ENCODE measurements at places on chromosomes 2 and 18.
A peak's percentile ranks its signal among the peaks of the same experiment; 100 is the strongest.

- DNase-seq, result no peak
Measured at GRCh38 chr2:150159300-150159699, 328.2 kb downstream of the RND3 start.

- no peak for DNase-seq
Measured at GRCh38 chr18:27931535-27931934, 245.4 kb downstream of the CDH2 start.

GRCh38 chr2:207166039-207166348 is 246 bp upstream of the KLF7 start:
- peak; percentile 98 for DNase-seq

DNA sequence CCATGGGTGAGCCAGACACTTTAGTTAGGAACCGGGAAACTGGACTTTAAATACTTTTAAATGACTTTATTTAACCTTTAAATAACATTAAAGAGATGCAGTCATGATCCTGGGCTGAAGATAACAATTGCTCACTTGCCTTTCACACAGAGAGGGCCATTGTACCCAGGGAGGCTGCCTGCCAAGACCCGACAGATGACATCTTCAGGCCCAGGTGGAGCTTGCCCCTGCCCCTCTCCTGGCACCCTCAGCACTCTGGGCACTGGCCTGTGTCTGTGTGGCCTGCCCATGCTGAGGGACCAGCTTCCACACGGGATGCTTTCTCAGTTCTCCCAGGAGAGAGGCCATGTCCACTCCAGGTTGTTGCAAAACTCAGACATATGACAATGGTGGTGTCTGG is 216.4 kb upstream of the MYT1L start:
- DNase-seq, result no peak

GRCh38 chr2:173050684-173051083 is 25.0 kb upstream of the MAP3K20 start:
- DNase-seq, result no peak

DNA sequence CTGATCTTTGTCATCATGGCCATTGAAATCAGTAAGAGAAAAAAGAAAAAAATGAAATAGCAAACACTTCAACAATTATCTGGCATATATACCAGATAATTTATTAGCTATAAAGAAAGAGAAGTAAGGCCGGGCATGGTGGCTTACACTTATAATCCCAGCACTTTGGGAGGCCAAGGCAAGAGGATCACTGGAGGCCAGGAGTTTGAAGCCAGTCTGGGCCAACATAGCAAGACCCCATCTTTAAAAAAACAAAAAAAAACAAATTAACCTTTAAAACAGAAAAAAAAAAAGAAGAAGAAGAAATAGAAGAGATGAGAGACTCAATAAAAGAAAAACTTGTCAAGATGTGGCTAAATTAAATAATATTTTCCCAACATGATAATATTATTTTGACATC is 61.6 kb upstream of the TGIF1 start:
- DNase-seq, result no peak

GRCh38 chr18:49006641-49007454 is 56.1 kb upstream of the SMAD7 start:
- no peak for DNase-seq

GRCh38 chr2:237497009-237497837 is 10.2 kb downstream of the MLPH start:
- no peak for DNase-seq

DNA sequence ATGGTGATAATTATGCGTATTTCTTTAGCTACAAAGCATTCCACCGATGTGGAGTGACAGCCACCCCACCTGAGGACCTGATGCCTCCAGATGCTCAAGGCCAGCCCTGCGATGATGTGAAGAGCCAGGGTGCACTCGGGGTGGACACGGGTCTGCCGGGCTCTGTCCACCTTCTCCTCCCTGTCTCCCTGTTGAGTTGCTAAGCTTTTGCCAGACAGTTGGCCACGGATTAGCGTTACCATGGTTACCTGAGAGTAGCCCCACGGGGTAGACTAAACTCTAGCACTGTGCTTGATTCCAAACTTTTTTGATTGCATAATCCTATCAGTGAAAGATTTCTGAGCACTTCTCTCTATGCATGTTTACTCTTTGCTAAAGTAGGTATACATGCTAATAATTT is 86.2 kb downstream of the SMIM21 start:
- DNase-seq, result peak; percentile 71

GRCh38 chr2:192700934-192701333 is 506.2 kb upstream of the TMEFF2 start:
- no peak for DNase-seq

DNA sequence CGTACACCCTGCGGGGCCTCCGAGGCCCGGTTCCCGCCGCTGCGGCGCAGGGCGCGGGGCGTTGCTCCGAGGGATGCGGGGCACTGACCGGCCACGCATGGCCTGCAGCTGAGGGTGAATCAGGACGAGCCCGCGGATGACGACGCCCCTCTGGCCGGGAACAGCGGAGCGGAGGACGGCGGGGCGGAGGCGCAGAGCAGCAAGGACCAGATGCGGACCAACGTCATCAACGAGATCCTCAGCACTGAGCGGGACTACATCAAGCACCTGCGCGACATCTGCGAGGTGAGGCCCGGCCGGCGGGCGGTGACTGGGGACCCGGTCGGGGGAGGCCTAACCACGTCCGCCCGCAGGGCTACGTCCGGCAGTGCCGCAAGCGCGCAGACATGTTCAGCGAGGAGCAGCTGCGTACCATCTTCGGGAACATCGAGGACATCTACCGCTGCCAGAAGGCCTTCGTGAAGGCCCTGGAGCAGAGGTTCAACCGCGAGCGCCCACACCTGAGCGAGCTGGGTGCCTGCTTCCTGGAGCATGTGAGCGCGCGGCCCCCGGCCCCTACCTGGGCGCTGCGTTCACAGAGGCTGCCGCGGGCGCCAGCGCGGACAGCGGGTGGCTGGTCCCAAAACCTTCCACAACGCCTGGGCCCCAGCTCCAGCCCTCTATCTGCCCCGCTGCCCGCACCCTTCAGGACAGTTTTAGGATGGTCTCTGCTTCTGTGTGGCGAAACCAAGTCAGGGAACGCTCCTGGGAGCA is 53.2 kb downstream of the FAM168B start:
- DNase-seq, result no peak

GRCh38 chr2:239765911-239766310 is 259.2 kb downstream of the NDUFA10 start:
- DNase-seq, result no peak

DNA sequence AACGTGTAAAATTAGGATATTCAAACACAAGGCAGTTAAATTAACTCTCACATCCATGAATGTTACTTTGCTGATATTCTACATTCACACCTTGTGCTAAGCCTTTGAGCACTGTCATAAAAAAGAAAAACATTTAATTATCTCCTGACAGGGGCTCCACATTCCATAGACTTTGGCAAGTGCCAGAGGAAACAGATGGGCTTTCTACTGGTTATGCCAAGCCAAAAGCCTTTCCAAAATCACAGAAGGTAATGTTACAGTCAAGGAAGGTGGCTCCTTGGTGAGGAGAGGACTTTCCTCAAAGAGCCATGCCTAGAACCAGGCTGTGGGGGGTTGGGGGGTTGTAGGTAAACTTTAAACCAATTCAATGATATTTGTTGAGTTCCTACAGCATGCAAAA is 12.4 kb downstream of the MYO5B start:
- DNase-seq, result no peak

- DNase-seq, result peak; percentile 58
Measured at GRCh38 chr18:11955239-11956029, 25.9 kb upstream of the IMPA2 start.

DNA sequence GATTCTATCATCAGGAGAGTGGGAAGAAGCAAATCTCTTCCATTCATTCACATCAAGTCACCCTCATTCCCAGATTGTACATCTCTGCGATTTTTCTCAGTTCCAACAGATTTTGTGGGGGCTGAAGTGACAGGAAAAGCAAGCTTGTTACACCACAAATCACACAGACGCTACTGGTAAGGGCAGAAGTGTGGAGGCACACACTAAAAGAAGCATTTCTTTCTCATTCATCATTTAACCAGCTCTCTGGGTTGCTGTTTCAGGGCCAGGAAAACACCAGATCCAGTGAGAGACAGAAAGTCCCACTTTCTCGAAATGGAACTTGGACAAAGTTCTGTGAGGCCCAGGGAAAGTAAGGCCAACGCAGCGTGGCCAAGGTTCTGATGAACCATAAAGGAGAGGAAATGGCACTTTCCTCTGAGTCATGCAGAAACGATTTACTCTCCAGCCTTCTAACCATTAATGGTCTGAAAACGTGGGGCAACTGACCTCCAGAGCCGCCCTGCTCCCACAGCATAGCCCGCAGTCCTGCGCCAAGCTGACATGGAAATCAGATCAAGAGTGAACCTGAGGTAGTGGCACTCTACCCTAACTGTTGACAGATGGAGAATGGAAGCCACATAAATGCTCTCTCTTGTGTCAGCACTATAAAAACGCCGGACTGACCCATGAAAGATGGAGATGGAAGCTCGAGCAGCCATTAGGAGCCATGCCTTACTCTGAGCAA is 191.0 kb downstream of the C1D start:
- DNase-seq, result peak; percentile 77

DNA sequence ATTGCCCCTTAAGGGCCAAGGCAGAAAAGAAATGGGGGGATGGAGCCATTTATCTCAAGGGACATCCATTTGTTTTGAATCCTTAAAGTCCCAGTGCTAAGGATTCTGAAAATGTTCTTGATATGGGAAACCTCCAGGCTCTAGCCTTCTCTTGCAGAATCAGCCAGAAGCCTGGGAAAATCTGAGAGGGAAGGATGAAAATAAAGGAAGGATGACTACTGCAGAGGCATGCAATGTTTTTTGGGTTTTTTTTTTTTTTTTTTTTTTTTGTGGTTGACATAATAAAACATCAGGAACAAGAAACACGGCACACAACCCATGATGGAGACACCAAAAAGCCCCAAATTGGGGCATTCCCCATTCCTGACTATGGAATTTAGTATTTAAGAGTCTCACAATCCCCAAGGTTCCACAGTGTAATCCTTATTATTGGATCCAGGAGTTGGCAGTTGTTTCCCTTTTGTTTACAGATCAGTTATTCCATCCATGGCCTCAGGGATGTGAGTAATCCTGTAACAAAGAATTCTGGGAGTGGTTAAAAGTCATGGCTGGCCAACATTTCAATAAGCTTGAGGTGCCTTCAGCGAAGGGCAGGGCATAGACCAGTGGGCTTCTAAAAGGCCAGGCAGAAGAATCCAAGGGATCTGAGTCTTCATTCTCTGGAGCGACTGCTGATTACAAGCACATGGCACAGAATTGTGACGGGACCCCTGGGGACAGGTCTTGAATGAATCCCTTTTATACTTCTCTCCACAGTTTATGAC is 337.5 kb downstream of the GULP1 start:
- DNase-seq, result peak; percentile 46

DNA sequence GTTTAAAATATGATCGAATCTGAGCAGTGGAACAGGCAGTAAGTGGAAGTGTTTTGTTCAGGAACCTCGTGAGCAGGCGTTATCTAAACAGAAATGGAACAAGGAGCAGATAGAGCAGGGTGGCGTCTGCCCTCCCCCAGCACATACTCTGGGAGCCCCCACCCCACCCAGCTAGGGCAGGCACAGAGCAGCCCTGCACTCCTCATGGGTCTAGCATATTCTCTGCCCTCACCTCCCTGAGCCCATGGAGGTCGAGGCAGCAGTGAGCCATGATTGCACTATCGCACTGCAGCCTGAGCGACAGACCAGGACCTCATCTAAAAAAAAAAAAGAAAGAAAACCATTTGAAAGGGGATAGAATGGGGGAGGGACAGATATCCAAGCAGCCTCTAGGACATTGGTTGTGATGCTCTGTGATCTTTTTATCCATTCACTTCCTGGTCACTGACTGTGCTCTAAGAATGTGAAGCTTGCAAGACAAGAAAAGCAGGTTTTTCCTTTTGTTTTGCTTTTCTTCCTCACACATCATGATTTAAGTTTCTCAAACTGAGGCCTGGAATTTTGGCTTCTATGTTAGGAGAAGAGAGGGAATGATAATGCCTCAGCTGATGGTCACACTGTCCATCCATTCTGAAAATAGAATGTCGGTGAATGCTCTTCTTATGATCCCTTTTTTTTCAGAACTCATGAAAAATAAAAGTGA is 3.1 kb downstream of the MLPH start:
- no peak for DNase-seq

DNA sequence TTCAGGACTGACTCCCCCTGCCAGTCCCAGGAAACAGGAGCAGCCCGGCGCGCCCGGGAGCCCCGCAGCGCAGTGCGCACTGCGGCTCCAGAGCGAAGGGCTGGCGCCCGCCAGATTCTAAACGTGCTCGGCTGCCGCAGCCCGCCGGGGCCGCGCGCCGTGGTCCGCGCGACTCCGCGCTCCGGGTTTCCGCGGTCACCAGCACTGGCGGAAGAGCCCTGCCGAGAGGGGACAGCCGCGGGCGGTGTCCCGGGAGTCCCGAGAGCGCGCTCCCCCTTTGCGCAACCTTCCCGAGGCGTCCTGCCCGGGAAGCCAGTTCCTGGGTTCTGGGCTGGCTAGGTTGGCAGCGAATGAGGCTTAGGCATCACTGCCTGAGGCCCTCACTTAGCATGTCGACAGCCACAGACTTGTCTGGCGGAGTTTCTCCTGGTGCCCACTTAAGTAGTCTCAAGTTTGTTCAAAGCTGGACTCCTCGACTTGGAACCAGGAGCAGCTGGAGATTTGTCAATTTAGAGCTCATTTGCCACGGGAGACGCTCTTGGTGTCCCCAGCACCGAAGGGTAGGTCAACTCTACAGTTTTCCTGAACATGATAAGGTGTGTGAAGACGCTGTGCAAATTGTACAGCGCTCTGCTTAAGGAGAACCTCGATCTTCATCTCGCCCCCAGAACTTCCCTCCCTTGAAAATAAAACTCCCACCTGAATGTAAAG is 1.5 kb upstream of the VSNL1 start:
- DNase-seq, result no peak

DNA sequence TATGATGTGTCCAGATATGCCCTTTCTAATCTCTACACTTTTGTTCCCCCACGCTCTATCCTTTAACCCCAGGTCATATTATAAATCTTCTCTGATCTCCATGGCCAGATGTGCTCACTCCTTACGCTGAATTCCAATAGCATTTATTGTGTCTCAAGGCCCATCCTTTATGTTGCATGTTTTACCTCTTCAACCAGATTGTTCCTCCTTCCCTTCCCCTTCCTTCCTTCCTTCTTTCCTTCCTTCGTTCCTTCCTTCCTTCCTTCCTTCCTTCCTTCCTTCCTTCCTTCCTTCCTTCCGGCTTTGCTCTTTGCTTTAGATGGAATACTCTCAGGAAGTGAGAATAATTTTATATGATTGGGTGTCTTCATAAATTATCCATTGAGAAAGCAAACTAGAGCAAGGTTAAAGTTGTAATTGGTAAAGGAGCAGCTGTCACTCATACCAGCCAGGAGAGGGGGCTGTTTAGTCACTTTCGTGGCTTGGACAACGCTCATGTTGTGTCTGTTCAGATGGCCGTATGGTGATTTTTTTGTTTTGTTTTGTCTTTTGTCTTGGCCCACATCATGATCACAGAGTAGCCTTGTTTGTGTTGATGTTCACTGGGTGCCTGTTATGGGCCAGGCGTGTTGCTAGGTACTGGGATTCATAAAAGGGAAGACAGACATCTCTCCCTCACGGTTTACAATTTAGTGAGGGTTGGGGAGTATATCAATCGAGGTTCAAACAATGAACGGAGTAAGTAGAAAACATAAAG is 68.0 kb downstream of the DAW1 start:
- no peak for DNase-seq

Data from retinal pigment epithelial cell (primary cell).